ENCODE measurements at places on chromosomes 12 and 14.

DNA sequence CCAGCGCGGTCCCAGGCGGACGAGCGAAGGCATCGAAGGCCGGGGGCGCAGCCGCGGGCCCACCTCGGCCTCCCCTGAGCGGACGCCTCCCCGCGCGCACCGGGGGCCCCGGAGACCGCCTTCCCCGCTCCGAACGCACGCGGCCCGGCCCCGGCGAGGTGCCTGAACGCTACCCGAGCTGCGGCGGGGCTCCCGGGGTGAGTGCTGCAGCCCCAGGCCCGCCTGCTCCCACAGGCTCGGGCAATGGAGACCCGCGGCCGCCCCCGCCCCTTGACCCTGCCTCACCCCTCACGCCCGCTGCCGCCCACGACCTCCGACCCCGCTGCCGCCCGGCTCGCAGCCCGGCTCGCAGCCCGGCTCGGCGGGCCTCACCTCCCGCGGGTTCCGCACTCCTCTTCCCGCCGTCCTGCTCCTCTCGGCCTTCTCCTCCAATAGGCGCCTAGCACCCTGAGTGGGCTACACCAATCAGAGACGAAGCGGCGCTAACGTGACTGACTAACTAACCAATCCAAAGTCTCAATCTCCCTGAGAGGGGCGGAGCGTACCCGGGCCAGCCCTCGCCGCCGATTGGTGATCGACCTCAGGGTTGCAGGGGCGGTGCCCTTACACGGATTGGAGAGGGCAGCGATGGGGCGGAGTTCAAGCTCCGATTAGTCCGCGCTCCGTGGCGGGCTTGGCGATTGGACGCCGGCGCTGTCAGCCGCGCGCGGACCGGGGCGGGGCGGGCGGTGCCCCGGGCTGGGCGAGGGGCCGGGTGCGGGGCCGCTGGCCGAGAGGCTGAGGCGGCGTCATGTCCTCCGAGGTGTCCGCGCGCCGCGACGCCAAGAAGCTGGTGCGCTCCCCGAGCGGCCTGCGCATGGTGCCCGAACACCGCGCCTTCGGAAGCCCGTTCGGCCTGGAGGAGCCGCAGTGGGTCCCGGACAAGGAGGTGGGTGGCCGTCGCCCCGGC is at the start of the genes XRCC3 and ZFYVE21:
Gene XRCC3, minus strand, starts transcription at position 400 of the 949 bp plus-strand sequence. CDS start 4,364 bp downstream, outside the sequence.
Gene ZFYVE21, plus strand, starts transcription at position 759 of the 949 bp plus-strand sequence. Its CDS starts 32 bp downstream, at position 791.
- peak; percentile 99 for DNase-seq

GRCh38 chr14:59292921-59293534 is 104.6 kb downstream of the DAAM1 start:
- no peak for DNase-seq

DNA sequence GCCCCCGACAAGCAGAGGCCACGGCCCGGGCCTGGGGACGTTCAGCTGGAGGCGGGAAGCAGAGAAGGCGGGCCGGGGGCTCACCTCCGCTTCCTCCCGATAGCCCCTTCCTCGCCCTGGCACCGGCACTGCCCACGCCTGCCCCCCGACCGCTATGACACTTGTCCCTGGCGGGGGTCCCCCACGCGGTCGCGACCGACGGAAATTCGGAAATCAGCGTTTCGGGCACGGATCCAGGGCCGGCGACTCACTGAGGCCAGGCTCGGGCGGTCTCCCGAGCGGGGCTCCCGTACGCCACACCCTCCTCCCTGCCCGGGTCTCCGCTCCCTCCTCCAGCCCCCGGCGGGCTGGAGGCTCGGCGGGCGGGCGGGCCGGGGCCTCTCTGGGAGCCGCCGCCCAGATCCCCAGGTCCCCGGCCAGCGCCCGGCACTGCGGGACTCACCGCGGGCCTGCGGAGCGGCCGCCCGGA is 581 bp downstream of the PITPNM2 start:
- no peak for DNase-seq

DNA sequence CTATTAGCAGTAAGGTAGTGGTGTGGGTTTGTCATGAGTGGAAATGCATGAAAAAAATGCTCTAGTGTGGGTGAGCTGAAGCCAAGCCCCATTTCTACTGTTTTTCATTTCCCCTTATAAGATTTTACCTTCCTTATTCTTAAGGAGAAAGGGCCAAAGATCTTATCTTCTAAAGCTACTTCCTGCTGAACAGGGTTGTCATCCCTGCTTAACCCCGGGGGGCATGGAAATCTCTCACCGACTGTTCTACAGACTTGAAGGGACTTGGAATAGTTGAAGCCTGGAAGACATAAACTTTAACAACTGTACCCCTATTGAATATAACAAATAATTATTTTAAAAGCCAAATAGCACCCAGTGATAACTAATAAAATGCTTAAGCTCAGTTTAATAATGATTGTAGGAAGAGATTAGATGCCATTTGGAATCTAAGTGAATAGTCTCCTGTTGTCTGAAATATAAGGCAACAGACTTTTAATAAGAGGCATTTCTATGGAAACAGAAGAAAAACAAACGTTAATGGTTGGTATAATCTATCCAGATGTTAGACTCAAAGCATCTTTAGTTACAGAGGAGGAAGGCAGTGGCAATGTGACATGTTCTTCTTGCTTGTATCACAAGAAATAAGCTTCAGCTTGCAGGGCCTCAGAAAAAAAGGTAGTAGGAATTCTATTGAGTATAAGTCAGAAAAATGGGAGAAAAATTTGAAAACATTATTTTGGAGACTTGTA is 1.8 kb upstream of the GMFB start:
- no peak for DNase-seq

DNA sequence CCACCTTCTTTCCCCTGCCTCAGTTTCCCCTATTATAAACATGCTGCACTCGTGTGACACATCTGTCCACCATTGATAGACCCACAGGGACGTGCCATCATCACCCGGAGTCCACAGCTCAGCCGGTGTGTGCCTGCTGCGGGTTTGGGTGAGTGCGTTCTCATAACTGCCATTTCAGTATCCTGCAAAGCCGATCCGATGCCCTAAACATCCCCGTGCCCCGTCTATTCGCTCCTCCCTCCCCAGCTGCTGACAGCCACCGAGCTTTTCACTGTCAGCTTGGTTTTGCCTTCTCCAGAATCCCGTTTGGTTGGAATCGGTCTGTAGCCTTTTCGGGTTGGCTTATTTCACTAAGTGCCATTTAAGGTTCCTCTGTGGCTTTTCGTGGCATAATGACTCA is 3.9 kb downstream of the LRCOL1 start:
- DNase-seq, result no peak

DNA sequence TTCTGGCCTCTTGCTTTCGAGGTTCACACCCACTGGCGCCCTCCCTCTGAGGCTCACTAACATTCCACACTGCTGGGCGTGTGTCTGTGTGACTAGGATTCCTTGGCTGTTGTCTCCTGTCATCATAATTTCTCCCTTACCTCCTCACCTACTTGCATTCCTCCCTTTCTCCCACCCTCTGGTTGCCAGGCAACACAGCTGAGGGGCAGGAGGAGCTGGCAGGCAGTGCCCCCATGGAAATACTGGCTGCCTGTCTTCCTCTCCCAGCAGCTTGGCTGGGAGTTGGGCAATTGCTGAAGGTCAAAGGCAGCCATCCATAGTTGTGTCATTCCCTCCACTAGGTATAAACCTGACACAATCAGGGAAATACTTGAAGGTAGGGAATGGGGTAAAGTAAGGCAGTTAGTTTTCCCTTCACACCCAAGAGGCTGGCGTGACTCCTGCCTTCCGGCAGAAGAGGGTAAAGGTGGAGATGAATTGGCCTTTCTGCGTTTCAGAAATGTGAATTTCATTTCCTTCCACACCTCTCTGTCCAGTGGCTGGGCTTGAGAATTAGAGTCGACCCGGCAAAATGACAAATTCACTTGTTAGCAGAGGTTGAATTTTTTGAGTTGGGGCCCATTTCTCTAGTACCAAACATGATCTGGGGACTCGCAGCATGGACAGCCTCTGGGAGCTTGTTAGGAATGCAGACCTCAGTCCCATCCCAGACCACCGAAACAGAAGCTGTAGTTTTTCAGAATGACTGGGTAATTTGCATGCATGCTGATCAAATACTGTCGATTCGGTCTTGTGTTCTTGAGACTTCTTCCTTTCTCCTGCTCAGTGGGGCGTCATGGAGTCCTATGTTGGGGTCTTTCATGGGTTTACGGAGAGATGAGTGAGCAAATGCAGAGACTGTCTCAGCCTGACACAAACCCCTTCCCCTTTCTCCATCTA is 24.3 kb upstream of the EMP1 start:
- no peak for DNase-seq
